HEK293T (cell line): ENCODE measurements at places on chromosomes 1 and 21.

DNA sequence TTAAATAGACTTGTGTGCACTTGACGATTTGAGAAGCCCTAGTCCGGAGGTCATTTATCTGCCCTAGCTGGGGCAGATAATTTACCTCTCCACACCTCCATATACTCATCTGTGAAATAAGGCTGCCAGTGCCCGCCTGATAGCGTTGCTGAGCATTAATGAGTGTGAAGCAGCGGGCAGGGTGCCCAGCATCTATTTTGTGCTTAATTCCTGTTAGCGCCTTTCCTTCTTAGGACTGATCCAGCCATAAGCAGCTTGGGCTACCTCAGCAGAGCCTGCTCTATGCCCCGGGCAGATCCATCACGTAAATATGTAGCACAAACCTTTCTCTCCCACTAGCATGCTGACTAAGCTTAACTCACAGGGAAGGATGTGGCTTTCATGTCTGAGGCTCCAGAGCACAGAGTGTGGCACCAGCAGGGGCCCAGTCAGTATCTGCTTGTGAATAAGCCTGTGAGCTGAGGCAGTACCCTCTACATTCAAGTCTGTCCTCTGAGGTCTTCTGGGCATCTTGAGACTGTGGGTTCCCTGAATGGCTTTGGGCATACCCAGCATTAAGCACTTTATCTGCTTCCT is 21.5 kb upstream of the RNF187 start:
- no peak for DNase-seq

- DNase-seq = no peak
These were observed 4.9 kb downstream of the CSTB start for GRCh38 chr21:43771199-43771675.

DNA sequence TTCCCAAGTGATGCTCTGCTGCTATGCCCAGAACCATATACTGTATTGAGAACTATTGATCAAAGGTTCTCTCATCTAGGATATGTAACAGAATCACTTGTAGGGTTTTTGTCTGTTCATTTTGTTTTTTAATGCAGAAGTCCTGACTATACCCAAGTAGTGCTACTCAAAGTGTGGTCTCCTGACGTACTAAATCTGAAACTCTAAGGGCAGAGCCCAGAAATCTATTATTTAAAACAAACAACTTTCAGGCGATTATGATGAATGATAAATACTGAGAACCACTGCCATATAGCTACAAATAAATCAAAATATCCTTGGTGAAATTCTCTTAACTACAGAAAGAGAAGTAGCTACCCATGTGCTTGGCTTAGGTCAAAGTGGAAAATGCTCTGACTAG is 10.1 kb downstream of the ZZZ3 start:
- DNase-seq = no peak

GRCh38 chr1:197144570-197145325 is 1.7 kb downstream of the ASPM start:
- DNase-seq = no peak

DNA sequence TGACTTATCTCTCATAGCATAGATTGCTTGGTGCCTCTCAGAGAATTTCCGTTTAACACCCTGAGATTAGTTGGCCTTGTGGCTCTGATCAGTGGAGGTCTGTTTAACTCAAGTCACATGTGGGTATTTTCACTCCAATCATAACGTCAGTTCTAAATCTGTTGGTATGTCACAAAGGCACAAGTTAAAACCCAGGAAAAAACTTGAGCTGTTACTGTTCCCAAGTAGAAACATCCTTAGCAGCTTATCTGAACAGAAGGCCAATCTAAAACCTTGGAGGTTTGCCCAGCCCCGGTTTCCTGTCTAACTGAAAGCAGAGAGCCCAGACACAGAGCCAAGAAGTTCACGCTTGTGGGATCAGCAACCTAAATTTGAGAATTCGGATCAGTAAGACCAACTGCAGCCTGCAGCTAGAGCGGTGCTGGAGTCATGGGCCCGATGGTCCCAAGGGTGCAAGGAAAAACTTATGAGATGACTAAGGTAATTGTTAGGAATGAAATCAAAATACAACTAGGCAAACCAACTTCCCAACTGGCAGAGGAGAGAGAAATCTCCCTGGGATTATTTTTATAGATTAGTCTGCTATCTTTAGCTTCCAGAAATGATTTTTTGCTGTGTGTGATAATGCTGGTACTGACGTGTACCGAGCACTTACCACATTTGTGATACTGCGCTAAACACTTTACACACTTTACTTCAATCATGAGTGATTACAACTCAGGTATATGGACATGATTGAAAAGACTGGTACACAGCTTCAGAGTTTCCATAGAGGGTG is 90.2 kb upstream of the C1orf21 start:
- no peak for DNase-seq

DNA sequence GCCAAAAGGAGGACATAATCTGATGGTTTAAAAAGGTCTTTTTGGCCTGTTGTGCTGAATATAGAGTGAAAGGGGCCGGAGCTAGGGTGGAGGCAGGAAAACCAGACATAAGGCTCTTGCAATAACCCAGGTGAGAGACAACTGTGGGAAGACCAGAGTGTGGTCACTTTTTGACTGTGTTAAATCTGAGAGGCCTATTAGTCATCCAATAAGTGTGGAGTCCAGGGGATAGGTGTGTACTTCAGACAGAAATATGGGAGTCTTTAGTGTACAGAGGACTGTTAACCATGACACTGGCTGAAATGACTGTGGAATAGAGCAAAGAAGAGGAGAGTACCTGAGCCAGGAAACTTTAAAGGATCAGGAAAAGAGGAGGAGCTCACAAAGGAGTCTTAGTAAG is 89.3 kb downstream of the VAV3 start:
- no peak for DNase-seq

DNA sequence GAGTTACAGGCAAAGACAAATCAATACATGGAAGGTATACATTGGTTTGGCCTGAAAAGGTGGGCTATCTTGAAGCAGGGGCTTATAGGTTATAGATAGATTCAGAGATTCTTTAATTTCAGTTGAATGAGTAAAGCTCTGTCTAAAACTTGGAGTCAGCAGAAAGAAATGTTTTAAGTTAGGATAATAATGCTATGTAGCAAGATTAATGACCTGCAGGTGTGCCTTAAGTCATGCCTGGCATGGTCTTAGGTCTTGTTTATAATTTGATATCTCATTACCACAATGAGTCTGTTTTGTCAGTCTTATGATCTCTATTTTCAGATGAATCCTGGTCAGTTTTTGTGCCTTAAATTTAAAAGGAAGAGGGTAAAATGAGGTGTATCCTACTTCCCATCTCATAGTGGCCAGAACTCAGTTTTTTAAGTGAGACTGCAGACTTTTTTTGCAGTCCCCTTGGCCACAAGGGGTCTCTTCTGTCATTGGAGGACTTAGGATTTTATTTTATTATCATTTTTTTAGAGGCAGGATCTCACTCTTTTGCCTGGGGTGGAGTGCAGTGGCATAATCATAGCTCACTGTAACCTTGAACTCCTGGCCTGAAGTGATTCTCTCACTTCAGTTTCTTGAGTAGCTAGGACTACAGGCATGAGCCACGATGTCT is 21.3 kb upstream of the PGBD2 start:
- DNase-seq = no peak

DNA sequence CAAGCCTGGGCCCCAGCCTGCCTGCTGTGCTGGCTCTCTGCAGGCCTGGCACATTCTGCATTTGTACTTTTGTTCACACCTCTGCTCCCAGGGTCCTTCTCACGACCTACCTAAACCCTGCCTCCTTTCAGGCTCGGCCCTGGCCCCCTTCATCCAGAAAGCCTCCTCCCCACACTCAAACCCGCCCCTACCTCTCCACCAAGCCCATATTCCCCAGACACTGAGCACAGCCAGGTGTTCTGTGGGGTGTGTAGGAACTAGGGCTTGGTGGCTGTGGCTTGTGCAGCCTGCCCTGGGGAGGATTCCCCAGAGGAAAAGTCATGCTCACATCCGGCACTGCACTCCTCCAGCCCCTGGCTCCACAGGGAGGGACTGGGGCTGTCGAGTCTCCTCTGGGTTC is 8.2 kb upstream of the MIXL1 start:
- DNase-seq = no peak

- no peak for DNase-seq
These were observed 9.3 kb upstream of the CACYBP start for GRCh38 chr1:174990382-174990999.

DNA sequence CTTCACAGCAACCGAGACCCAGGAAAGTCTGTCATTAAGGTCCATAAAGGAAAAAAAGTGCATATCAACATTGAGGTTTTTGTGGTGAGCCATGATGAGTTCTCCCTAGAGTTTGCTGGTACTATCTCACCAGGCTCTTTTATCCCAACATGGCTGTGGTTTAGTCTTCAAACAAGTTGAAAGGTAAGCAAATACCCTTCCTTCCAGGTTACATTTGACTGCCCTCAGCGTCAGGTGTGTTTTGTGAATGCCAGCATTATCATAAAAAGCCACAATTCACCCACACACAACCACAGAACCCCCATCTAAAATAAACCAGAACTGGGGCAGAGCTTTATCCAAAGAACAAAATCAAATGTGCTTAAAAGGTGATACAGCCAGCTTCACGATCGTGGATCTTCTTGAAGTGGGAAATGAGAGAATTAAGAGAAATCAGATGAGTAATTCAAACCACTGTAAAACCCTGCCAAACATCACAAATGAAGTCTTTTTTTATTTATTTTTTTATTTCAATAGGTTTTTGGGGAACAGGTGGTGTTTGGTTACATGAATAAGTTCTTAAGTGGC is 64.7 kb downstream of the SETD4 start:
- DNase-seq = no peak

DNA sequence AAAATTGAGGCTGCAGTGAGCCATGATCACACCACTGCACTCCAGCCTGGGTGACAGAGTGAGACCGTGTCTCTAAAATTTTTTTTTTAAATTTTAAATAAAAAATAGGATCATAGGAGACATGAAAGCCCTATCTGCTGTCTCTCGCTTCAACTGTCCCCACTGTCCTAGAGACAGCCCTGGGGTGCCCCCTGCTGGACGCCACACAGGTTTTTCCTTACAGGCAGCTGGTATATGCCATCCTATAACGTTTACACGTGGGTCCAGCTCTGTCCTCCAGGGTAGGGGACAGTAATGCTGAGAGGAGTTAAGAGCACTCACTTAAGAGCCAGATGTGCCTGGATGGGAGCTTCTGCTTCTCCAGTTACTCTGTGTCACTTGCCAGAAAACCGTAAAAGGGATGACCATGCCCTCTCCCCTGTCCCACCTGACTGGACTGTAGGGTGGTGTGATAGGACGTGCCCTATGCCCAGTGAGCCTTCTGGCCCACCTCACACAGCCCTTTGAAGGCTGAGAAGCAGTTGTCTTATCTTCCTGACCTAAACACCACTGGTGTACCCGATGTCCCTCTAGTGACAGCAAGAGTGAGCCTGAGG is 8.5 kb downstream of the FBXO2 start:
- DNase-seq = peak; percentile 73

- no peak for DNase-seq
These were observed 68.1 kb upstream of the ANGPTL1 start for GRCh38 chr1:178938959-178939317.

GRCh38 chr1:71804140-71804539 is 478.2 kb downstream of the NEGR1 start:
- DNase-seq = no peak

DNA sequence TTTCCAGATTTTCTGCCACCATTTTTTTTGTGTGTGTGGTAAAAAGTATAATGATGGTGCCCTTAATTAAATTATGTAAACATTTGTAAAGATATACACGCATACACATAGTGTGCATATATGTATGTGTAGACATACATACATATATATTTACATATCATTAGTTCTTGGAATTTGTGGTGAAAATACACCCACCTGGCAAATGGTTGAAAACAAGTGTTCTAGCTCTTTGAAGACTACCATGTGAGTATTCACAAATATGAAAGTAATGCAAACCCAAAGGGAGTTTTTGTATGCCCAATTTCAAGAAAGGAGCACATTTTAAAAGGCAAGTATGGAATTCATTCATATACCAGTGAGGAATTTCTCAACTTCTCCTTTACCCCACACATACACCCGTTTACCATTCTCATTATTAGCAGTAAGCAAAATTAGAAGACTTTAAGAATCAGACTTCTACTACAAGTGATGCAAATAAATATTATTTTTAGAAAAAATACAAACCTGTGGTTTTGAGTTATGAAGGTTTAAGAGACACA is 8.0 kb downstream of the RABGAP1L start:
- no peak for DNase-seq

DNA sequence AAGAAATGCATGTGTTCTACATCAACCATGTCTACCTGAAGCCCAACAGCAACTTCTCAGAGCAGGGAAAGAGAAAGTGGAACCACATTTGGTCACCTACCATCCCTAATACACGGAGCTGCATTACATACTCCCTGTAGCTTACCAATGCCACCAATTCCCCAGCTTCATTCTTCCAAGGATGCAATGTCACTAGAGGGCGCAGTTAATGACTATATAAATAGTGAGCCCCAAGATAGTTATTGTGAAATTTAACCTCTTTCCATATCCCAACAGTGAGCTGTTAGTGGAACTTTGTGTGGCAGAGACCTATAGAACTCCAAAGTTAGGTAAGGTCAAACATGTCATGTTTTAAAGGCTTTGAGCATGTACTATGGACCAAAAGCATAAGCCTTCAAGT is 618.3 kb downstream of the SMYD3 start:
- no peak for DNase-seq

- DNase-seq = no peak
These were observed at the start of gene ALPL for GRCh38 chr1:21509351-21510112. TSS of gene ALPL (plus strand) at chr1:21509423. CDS start at chr1:21554082, 44,659 bp downstream.

- DNase-seq = peak; percentile 22
These were observed 807 bp downstream of the CEP85 start for GRCh38 chr1:26234644-26235370.

DNA sequence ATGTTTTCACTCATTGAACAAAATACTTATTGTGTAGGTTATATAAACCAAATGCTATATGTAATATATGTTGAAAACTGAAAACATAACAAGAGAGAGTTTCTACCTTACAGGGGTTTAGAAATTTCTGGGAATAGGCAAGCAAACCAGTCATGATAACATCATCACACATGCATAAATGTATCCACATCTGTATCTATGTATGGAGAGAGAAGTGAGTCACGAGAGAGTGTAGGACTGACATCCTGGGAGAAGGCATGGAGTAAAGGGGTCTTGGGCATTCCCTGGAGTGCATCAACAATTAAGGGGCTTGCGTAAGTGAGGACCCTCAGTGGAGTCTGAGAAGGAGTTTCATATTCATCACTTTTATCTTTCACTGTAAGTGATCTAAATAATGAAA is 65.5 kb downstream of the PCNX2 start:
- DNase-seq = no peak

- no peak for DNase-seq
These were observed 9.9 kb downstream of the F5 start for GRCh38 chr1:169576241-169576934.
